ENCODE measurements at places on chromosomes 5 and 9. TPM values are rescaled to one million over a fixed set of nuclear protein-coding genes. Genes with fewer than 3 reads are reported as not detected.

DNA sequence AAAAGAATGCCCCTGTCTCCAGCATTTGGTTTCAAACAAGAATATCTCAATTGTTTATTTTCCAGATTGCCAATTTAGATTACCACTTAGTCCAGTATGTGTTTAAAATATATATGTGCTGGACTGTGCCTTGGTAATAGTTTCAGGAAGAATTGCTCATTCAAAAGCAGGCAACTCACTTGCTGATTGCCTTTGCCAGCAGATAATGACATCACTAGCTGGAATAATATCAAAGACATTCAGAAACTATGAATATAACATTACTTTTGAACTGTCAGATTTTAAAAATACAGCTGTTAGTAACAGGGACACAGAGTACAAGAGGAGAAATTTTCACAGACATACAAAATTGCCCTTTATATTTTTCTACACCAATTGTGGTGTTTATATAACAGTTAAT, 96.0 kb upstream of the ITGA2 start:
- peak; percentile 83 for DNase-seq

DNA sequence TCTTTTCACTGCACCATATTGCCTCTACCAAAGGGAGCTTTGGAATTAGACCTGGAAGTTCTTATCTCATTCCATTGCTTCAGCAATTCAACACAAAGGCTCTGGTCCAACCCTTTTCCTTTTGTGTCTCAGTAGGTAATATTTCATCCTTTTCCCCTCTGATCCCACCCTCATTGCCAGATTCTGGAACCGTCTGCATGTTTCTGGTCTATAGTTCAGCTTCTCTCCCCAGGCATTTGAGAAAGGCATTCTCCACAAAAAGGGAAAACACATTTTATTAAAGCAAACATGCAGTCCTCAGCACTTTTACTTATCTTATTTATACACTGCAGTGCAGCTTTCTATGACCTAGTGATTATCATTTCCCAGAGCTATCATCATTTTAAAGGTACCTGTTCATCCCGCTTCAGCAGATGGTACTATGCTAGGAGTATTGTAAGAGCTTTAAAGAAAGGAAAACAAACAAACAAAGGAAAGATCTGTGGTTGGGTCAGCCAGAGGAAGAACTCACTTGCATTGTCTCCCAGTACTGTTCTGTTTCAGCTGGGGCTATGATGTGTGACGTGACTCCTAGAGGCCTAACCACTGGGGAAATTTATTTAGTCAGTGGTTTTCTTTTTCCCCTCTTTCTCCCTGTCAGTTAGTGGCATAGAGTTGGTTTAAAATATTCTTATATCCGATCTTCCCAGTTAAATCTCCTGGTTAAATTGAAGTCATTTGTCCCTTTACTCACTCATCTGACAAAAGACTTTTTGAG, 269.2 kb downstream of the TMEM38B start:
- DNase-seq, result no peak

The PCDHA12 gene
- total RNA-seq, result under 0.01 TPM

The CCDC180 gene
- total RNA-seq, result 1.6 TPM

DNA sequence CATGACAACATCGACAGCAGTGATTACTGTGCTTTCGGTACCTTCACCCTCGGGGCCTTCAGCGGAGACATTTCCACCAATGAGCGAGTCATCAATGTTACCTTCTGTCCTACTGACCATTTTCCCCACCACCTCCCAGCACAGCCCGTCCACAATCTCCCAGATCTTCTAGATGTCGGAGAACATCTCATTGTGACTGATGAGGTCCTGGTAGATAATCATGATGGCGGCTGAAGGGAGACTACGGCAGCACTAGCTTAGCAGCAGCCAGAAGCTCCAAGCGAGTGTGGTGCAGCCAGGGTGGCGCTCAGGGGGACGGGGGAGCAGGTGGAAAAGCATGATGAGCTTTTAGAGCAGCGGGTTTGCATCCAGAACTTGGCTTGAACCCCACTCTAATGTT, 379.0 kb downstream of the TLR4 start:
- DNase-seq, result no peak

DNA sequence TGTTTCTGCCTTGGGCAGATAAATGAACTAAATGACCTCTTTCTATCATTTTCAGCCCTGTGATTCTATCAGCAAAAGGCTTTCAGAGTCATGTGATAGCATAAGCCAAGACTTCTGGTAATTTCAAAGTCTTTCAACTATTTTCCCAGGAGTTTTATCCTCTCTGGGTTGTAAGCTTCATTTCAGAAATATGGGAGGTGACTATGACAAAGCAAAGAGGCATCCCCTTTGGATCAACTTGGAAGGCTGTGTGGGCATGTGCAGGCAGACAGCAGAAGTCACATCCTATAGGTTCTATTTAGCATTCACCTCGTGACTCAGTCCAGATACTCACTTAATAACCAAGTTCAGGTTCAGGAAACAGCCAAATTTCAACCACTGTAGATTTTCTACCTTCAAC, 149.0 kb upstream of the FST start:
- no peak for DNase-seq

The MAMDC2 gene
- 2.6 TPM for total RNA-seq

The SCGB3A2 gene
- not detected for total RNA-seq

DNA sequence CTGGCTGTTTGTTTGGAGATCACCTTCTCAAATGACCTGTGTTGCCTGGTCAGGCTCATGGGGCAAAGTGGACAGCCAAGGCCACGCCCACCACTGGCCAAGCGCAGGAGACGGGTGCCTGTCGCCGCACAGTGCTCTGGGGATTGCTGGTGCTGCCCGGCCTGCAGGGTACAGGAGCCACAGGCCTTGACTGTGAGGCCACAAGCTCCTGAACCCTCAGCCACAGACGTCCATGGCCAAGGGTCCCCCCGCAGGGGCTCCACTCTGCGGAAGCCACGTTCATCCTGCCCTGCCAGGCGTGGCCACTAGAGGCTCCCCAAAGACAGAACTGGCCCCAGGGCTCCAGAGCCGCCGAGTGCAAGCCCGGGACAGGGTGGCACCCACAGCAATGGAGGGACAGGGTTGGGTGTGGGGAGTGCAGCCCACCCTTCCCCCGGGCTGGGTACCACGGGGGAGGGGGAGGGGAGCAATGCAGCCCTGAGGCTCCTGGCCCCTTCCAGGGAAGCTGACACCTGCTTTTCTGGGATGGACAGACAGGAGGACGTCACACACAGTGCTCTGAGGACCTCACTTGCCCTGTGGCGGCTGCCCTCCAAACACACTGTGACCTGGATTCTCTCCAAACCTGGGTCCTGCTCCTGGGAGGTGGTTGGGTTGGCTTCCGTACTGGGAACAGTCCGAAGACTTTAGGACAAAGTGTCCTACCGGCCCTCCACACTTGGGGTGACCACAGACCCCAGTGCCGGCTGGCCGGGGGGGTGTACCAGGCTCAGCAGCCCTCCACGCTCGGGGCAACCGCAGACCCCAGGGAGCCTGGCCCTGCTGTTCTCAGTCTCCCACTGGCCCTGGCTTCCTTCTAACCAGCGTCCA, 21.5 kb downstream of the TPPP start:
- DNase-seq, result peak; percentile 63

The FRMPD1 gene
- not detected for total RNA-seq

The DMGDH gene
- 0.40 TPM for total RNA-seq

DNA sequence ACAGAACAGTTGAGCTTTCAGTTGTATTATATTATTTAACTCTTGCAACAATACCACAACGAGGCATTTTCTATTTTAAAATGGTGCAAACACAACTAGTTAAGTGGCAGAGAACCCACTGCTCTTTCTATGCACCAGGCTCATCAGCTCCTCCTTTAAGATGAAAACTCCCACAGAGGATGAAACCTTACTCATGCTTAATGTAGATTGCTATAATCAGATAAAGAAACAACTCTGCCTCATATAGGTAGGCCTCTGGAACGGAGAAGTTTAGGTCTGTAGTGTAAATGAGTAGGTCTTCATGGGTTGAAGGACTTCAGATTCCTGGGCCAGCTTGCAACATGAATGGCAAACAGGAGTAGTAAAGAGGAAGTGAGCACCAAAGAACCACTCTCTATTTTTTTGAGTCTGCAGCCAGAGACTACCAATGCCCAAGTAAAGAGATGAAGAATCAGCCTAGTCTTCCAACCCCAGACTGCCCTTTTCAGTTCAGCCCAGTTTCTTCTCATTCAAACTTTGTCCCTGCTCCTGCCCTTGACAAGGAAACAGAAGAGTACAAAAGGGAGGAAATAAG, 33.9 kb downstream of the HACD4 start:
- no peak for DNase-seq

GRCh38 chr5:32135086-32135485, 39.0 kb downstream of the GOLPH3 start:
- DNase-seq, result no peak

DNA sequence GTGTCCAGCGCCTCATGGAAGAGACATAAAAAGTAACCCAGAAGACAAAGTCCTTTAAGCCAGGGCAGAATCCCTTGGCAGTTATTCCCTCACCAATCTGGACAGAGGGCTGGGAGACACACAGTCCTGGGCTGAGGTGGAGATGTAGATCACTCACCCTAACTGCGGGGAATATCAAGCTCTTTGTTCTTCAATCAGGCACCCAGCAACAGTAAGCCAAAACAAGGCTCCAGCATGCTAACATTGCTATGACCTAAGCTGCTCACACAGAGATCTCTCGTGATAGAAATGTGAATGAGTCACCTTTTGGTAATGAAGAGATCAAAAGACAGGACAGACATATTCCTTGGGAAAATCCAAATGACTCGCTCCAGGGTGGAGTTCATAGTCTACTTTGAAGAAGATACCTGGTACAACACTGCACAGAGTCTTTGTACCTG, 101.3 kb downstream of the FBN2 start:
- no peak for DNase-seq

The C5orf58 gene
- total RNA-seq, result not detected

The SPINK6 gene
- not detected for total RNA-seq

The PHPT1 gene
- 242 TPM for total RNA-seq

GRCh38 chr9:116280529-116280928, 126.9 kb downstream of the PAPPA start:
- DNase-seq, result no peak

- DNase-seq, result no peak
Observed at GRCh38 chr5:67971223-67971830, 244.2 kb upstream of the PIK3R1 start.

GRCh38 chr5:89950234-89950633, 459.3 kb downstream of the CETN3 start:
- DNase-seq, result no peak

Measured in lung microvascular endothelial cell (primary cell).